Adipocyte (in vitro differentiated cells): ENCODE measurements at places on chromosomes 1 and 21.

DNA sequence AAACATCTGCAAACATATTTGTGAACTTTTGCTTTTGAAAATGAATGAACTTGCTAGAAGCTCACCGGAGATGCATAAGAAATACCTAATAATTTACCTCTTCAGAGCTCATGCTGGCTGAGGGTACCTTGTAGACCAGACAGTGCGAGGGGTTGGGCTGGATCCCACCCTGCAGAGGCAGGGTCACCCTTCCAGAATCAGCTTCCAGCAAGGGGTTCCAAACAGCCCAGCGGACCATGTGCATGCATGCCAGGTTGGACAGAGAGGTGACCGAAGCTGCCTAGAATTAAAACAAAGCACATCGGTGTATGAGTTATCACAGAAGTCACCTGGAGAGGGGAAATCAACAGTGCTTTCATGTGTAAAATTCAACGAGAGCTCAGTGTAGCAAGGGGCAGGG, 59.2 kb downstream of the NPHP4 start:
- DNase-seq = no peak

- peak; percentile 69 for DNase-seq
These were observed 96.0 kb upstream of the GNG4 start for GRCh38 chr1:235745503-235746136.

GRCh38 chr1:236992449-236992848, 11.8 kb downstream of the MT1HL1 start:
- no peak for DNase-seq

GRCh38 chr21:35587841-35588380, 472.4 kb downstream of the SETD4 start:
- no peak for DNase-seq

DNA sequence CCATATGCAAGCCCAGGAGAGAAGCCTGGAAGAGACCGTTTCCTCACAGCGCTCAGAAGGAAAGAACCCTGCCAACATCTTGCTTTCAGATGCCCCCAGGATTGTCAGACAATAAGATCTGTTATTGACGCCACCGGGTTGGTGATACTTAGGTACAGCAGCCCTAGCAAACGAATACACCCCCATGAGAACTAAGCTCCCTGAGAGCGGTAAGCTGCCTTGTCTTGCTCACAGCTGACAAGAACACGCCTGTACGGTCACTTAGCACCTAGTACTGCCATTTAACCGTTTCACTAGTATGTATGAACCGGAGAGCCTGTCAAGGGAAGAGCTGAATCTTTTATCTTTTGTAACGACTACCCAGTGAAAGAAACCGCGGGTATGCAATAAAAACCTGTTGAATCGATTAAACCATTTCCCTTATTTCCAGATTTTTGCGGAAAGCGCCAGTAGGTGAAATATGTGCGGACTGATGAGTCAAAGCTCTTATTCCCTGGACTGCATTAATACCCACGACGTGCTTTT, 619 bp upstream of the ZBTB8B start:
- DNase-seq = peak; percentile 6

DNA sequence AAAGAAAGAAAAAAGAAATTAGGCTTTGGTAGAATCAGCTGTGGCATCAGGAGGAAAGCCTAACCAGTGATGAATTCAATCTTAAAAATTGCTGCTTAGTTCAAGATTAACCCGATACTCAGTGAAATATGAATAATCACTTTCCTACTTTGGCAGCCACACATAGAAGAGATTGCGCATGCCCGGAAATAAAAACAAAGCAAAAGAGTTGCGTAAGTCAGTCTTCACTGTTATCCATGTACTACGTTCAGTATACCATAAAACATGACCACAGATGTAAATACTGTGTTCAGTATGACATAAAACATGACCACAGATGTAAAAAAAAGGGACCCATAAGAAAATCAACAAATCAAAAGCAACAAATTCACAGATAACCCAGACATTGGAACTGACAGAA, 19.2 kb downstream of the CD1D start:
- DNase-seq = no peak

- no peak for DNase-seq
These were observed 101.4 kb downstream of the TEX35 start for GRCh38 chr1:178614286-178614685.

DNA sequence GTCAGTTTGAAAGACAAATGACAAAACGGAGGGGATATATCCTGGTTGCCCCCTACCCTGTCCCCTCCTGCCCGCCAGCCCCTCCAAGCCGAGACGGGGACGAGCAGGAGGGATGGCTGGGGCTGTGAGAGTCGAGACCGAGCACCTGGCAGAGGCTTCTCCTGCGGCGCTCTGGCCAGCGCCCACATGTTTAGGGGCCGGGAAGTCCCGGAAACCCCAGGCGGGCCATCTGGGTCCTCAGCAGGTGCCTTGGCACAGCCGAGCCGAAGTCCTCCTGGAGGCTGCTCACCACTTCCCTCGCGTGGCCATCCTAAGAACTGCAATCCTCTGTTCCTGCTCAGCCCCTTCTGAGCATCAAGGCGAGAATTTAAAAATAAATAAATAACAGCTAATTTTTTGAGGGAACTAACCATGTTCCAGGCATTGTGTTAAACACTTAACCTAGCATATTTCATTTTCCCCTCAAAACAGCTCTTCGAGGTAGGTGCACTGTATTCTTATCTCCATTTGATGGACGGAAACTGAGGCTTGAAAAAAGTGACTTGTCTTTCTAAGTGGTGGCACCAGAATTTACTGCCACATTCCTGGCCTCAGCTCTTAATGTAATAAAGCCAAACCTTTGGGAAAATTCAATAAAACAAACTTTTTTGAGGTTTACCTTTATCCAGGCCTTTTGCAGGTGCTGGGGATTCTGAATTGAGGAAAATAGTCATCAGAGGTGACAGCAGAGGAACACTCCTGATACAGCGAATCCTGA, 3.5 kb upstream of the RIMS3 start:
- peak; percentile 88 for DNase-seq

GRCh38 chr1:204803607-204804006, 67.1 kb upstream of the NFASC start:
- no peak for DNase-seq

DNA sequence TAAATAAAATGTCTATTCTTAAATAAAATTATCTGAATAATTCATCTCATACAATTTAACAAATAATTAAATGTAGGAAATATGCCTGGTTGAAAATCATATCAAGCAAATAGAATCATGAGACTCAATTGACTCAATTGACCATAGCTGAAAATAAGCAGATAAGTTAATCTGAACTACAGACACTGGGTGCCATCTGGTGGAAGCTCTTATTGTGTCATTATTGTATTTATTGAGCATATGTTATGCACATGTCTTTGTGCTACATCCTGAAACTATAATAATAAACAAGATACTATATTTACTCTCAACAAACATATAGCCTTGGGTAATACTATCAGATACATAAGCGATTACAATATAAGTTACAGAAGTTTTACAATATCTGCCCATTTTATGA, 41.0 kb downstream of the BRINP3 start:
- DNase-seq = peak; percentile 62

- DNase-seq = no peak
These were observed 95.7 kb upstream of the GCLM start for GRCh38 chr1:94004924-94005323.

DNA sequence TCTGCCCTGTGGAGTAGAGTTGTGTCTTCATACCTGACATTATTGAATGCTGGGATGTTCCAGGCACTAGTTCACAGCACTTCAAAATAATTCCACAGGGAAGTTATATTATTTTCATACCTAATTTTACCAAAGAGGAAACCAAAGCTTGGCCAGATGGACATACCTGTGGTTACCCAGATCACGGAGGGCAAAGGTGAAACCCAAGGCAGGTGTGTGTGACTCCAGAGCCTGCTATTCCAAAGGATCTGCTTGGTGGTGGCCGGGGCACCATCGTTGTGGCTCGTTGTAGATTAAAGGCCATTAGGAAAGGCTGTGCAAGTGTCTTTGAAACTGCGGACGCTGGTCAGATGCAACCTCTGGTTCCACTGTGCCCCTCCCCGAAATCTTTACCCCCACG, 108.6 kb downstream of the ZBTB18 start:
- no peak for DNase-seq
